ENCODE measurements at places on chromosomes 11 and 22.

- DNase-seq = no peak
Observed at GRCh38 chr11:35104655-35105054, 34.3 kb upstream of the CD44 start.

- DNase-seq = no peak
Observed at GRCh38 chr11:57772562-57772961, 11.0 kb downstream of the CTNND1 start.

DNA sequence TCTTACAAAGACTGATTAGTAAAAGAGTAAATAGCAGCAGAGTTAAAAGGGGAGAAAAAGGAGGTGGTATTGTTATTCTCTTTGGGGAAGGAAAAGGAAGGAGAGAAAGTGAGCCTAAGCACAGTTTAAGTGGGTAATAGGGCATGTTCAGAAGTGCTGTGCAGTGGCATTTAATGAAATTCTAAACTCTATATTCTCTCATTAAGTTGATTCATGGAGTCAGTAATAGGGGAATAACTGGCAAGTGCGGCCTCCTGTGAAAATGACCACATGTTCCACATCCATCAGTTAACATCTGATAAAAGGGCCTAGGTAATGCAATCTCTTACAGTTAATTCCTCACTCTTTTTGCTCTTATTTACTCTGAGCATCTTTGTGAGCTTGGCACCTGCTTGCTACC is 516.7 kb downstream of the JRKL start:
- DNase-seq = no peak

GRCh38 chr22:38774496-38775166 is 18.8 kb upstream of the SUN2 start:
- no peak for DNase-seq

DNA sequence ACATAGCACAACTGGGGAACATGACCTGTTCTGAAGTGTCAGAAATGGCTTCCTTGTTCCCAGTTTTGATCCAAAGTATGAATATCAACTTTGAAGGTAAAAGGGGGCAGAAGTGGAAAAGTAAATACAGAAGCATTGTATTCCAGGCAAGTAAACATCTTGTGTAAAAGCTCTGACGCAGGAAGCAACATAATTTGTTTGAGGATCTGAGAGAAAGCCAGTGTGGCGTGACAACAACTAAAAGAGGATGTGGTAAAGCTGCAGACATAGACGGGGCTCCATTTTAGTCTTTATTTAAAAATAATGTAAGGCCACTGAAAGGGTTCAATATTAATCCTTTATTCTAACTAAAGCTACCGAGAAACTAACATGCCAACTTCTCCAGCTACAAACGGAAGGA is 310.2 kb downstream of the DLG2 start:
- DNase-seq = no peak
